ENCODE measurements at places on chromosomes 16 and 17.

GRCh38 chr17:75249564-75249963 is 11.8 kb downstream of the GGA3 start:
- DNase-seq, result no peak

DNA sequence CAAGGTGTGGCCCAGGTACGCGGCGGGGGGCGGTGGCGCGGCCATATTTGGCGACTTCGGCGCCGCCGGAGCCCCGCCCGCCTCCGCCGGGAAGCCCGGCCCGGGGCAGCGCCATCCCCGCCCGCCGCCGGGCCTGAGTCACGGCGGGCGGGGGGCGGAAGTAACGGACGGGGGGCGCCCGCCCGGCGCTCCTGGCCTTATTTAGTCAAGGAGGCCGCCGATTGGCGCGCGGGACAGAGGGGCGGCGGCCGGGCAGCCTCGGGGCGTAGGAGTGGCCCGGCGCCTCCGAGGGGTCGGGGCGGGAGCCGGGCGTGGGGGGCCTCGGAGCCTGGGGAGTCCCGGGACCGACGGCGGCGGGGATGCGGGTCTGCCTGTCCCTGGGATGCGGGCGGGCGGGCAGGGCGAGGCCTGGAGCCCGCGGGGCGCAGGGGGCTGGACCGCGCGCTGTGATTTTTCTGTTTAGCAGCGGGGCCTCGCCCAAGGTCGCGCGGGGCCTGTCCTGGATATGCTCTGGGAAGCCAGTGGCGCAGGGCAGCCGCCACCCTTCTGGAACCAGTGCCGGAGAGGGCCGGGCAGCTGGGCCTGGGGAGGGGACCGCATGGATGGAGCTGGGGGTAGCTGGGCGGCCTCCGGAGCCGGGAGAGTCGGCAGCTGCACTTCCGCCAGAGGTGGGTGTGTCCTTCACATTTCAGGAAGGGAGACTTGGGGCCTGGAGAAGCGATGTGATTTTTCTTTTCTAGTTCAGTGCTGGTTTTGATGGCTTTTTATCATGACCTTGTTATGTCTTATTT is 2.3 kb upstream of the ACTG1 start:
- peak; percentile 87 for DNase-seq

DNA sequence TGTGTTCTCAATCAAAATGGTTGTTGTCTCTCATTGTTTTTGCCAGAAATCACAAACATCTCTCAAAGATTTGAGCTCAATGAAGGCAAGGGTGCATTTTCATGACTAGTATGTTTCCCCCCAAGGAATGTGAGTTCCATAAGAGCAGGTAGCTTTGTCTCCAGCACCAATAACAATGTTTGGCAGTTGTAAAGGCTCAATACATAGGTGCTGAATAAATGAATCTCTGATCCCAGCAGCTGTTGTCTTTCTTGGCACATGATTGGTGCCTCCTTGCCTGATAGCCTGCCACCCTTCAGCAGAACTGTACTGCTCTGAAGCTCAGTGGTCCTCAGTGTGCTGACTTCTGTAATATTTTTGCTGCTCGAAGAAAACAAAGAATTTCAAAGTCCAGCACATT is 103.1 kb upstream of the CDH11 start:
- DNase-seq, result no peak

DNA sequence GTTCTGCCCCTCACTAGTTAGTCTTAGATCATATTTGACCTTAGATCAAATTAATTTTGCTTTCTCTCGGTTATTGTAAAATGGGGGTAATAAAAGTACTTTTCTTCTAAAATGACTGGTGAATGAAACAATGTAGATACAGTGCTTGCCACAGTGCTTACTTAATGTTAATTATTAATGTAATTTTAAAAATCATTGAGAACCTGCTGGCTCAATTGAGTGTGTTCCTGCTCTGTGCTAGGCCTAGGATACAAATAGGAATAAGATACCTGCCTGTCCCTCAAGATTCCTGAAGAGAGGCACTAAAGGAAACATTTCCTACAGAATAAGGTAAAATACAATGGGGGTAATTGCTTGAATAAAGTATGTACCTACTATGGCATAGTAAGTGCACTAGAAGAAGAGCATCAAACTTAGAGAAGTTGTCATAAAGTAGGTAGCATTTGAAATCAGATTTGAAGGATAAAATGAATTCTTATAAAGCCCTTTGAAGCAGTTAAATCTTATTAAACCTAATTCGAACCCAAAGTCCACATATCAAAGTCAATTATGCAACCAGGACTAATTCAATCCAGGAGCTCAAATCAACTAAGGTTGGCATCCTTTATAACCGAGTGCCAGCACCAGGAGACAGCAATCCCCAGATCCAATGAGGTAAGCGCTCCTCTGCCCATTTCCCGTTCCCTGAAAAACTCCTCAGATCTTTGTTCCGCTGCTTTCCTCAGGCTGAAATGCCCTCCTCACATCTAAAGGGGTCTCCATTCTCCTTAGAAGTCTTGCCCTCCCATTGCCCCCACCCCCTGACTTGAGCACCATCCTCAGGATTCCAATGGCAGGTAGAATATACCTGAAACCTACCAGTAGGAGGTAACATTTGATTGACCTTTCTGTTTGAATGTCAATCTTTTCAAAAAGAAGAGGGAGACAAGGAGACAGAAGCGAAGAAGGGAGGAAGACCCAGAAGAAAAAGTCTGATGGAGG is 2.4 kb upstream of the MED13 start:
- DNase-seq, result no peak

GRCh38 chr16:86072328-86073102 is 173.6 kb downstream of the IRF8 start:
- DNase-seq, result peak; percentile 28

DNA sequence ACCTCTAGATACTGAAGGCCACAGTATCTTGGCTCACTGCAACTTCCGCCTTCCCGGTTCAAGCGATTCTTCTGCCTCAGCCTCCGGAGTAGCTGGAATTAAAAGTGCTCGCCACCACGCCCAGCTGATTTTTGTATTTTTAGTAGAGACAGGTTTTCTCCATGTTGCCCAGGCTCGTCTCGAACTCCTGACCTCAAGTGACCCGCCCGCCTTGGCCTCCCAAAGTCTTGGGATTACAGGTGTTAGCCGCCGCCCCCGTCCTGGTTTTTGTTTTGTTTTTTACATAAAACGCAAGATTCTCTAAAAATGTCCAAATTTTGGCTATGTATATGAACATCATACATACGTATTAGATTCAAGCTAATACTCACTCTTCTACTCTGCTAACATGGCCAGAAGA is 2.0 kb upstream of the GGNBP2 start:
- no peak for DNase-seq

GRCh38 chr17:65629234-65629690 is 67.8 kb upstream of the AXIN2 start:
- no peak for DNase-seq

- peak; percentile 30 for DNase-seq
Measured at GRCh38 chr16:50368410-50369132, at the start of gene BRD7. BRD7 (minus strand) TSS chr16:50368988; CDS start chr16:50368774, 214 bp downstream.

GRCh38 chr17:73561111-73561510 is 83.1 kb downstream of the SDK2 start:
- no peak for DNase-seq

DNA sequence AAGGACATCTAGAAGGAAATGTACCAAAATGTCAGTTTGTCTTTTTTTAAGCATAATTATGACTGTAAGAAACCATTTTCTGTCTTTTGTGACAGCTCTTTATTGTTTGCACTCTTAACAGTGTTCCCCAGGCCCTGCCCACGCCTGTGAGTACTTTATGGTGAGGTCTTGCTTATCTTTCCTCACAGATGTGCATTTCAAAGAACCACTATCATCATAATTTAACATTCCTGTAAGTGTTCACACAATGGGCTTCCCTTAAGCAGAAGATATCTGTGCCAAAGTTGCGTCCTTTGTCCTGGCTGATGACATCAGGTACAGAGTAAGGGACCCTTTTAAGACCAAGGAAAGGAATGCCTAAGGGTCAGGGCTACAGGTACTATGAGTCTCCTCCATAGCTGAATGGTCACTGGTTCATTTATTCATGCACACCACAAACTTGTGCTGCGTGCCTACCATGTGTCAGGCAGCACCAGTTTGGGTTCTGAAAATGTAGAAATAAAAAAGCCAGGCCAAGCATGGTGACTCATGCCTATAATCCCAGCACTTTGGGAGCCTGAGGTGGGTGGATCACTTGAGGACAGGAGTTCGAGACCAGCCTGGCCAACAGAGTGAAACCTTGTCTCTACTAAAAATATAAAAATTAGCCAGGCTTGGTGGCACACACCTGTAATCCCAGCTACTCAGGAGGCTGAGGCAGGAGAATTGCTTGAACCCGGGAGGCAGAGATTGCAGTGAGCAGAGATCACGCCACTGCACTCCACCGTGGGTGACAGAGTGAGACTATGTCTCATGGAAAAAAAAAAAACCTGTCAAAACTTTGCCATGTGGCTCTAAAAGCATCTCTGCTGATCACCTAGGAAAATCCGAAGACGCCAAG is 55.4 kb upstream of the NLK start:
- DNase-seq, result no peak

- DNase-seq, result no peak
Measured at GRCh38 chr17:63445571-63445953, 544 bp downstream of the CYB561 start.

DNA sequence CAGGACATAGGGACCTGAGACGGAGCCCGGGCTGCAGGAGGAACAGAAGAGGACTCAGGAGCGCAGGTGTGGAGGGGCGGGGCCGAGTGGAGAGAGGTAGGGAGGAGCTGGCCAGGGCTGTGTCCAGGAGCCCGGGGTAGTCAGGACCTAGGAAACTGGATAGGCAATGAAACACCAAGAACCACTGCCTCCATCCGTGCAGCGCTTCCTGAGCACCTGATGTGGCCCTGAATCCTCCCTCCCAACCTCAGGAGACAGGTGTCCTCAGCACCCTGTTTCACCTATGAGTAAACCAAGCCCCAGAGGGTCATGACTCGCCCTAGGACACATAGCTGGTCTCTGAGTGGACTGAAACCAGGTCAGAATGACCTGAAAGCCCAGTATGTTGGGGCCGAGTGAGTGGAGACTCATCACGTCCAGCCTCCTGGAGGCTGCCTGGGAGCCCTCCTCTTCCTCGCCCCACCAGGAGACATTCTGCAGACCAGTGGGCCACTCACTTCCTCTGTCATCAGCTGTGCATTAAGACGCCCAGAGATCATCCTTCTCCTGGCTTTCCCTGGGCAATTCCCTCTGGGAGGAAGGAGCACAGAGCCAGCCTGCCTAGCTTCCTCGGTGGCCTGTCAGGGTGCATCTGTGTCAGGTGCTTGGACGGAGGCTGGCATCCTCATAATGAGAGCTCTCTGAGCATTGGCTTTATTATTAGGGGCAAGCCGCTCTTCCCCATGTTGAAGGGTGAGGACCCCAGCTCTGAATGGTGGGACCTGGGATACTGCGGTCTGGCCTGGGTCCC is 72.8 kb downstream of the SCNN1B start:
- no peak for DNase-seq

DNA sequence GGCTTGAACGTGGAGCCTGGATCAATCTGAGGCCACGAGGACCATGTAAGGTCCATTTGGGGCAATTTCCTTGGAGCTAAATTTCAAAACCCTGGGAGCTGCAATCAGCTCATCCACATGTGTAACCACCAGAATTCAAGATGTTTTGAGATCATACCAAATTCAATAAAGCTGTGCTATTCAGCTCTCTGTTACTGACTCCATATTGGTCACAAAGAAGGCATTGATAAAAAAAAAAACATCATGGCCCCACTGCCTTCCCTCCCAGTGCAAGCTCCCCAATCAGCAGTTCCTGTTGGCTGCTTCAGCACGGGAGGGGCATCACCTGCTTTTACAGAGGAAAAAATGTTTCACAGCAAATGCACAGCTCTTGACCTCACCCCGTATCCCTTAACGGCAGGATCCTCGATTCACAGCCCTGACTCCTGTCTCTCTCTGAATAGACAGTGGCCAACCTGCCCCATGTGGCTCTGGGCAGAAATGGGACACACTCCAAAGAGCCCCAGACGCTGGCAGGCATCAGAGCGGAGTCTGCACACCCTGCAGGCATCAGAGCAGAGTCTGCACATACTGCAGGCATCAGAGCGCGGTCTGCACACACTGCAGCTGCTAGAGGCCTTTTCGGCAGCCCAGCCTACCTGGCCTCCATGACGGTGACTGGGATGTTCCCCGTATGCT is 37.1 kb downstream of the FANCA start:
- DNase-seq, result no peak

GRCh38 chr17:55090079-55090492 is 121.5 kb downstream of the STXBP4 start:
- DNase-seq, result no peak

Data from fibroblast of skin of left biceps (primary cell).